D341Med (cell line): ENCODE measurements at places on chromosomes 5 and 9.

GRCh38 chr5:18420711-18421110, 786.5 kb downstream of the TAF11L14 start:
- no peak for DNase-seq

DNA sequence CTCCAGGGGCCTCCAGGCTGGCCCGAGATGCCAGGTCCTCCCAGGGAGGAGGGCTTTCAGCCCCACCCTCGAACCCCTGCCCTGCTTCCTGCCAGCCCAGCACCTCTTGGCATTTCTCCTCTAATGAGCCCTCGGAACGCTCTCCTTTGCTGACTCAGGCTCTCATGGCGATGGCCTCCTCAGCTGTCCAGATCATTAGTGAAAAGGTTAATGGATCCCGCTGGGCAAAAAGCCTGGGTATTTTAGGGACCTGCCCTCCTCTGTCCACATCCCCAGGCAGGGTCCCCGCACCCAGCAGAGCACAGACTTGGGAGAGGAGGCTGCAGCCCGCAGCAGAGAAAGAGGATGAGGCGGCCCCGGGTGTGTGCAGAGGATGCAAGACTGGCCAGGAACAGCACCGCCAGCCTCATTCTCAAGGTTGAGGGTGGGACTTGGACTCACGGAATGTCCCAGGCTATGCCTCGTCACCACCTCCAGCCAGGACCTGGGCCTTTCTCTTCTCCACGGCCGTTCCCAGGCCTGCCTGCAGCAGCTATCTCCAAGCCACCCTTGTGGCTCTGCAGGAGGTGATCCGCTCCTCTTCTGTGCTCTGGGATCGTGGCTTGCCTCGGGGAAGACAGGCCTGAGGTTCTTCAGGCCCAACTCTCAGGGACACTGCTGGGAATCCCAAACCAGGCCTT, 23.0 kb upstream of the ADAMTS2 start:
- DNase-seq = no peak

DNA sequence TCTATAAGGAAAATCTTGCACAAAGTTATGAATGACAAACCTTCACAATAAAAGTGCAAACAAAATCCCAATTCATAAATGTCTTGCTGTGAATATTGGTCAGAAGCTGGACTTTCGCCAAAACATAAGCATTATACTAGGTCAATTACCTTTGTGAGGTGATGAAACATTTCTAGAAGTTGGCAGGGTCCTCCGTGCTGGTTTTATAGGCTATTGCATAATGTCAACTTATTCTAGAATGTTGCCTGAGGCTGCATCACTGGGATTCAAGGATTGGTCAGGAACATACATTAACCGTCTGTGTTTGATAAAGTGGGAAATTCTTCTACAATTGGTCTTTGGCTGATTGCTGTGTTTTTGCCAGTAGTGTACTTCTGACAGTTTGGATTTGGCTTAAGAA, 49.8 kb upstream of the PALM2AKAP2 start:
- no peak for DNase-seq

DNA sequence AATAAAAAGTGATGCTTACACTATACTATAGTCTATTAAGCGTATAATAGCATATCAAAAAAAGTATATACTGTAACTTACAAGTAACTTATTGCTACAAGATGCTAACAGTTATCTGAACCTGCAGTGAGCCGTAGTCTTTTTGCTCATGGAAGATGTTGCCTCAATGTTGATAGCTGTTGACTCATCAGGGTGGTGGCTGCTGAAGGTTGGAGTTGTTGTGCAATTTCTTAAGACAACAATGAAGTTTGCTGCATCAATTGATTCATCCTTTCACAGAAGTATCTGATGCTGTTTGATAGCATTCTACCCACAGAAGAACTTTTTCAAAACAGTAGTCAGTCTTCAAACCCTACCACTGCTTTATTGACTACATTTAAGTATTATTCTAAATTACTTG, 7.8 kb upstream of the C9orf40 start:
- no peak for DNase-seq

DNA sequence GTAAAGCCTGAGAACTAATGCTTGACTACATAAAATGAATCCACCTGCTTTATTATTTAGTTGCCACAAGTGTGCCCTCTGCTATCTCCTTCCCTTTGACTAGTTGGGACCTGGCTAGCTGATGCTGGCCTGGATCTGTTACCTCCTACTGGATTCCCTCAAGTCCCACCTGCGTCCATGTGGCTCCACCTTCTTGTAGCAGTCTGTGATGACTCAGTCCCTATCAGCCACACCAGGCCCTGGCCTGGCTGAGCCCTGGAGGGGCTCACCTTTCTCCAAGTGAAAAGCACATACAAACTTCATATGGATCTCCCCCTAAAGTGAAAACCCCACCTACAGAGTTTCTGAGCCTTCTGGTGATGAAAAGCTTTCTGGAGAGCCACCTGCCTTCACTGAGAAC, 611.4 kb downstream of the SEMA5A start:
- DNase-seq = no peak

GRCh38 chr5:177484902-177485549, 11.6 kb upstream of the DBN1 start:
- DNase-seq = no peak

- peak; percentile 55 for DNase-seq
Measured at GRCh38 chr9:120438836-120439546, 141.0 kb downstream of the CDK5RAP2 start.

DNA sequence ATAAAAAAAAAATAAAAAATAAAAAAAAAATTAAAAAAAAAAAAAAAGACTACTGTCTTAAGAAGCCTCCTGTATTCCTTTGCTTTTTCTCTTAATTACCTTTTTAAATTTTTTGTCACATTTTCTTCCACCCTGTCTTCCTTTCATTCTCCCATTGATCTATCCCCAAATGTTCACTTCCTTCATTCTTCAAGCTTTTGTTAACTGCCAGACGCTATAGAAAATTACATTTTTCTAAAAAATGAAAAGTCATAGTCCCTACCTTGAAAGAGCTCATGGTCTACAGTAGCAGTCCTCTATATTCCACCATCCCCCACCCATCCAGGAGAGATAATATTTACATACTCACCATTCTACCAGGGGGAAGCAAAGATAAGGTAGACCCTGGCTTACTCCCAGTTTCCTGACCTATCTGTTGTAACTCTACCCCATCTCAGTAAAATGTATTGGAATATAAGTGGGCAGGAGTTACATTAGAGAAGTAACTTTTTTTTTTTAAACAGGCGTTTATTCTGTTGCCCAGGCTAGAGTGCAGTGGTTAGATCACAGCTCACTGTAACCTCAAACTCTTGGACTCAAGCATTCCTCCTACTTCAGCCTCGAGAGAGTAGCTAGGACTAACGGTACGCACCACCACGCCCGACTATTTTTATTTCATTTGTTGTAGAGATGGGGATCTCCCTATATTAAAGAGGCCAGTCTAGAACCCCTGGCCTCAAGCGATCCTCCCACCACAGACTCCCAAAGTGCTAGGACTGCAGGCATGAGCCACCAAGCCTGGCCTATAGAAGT, 3.8 kb upstream of the PRKAA1 start:
- DNase-seq = no peak

- peak; percentile 69 for DNase-seq
Measured at GRCh38 chr9:121620777-121621449, 30.5 kb upstream of the DAB2IP start.

DNA sequence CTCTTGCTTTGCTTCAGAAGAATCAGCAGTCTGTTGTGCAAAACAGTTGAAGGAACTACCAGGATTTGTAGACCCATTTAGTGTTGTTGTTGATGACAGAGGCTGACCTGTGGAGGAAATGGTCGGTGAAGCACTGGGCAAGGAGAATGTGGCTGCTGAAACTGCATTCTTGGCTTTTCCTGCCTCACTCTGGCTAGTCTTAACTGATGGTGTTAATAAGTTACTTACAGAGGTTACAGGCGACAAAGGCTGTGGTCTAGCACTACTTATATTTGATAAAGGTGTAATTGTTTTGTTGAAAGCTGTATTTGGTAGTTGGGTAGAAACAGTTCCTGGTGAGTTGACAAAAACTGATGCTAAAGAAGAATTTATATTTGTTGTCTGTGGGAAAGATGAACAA, 31.5 kb downstream of the MLANA start:
- DNase-seq = no peak

GRCh38 chr5:179176571-179177230, 116.5 kb downstream of the ZNF354C start:
- DNase-seq = no peak

- DNase-seq = no peak
Measured at GRCh38 chr9:89494199-89494598, 3.7 kb downstream of the SEMA4D start.

GRCh38 chr9:38315085-38315595, 77.4 kb upstream of the ALDH1B1 start:
- no peak for DNase-seq

- DNase-seq = no peak
Measured at GRCh38 chr9:6239694-6240093, 24.1 kb downstream of the IL33 start.

DNA sequence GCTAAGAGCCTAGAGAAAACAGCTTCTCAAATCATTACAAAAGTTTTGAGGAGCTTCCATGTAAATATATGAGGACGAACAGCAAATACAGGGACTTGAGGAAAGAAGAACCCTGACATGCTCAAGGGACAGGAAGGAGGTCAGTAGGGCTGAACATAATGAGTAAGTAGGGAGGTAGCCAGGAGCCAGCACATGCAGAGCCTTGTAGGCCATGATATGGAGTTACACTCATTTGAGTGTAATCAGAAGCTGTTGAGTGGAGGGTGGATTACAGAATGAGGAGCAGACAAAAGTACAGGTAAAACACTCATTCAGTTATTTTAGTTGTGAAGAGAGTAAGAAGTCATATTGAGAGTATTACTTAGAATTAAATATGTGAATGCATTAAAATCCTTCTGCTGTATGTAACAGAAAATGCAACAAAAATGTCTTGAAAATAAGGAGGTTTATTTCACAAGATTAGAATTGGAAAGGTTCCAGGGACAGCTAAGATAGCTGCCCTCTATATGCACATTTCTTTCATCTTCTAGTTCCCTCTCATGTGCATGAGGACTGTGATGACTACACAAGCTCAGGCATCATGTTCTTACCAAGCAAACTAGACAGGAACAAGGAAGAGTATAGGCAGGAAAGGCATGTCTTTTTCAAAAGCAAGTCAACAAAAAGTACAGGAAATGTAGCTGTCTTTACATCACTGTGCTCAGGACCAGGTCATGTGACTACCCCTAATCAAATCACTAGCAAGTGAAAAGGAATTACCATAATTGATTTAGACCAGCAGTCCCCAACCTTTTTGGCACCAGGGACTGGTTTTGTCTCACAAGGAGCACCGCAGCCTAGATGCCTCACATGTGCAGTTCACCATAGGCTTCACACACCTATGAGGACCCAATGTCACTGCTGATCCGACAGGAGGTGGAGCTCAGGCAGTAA, 87.2 kb downstream of the TMEM232 start:
- DNase-seq = no peak

GRCh38 chr9:20985851-20986600, 45.4 kb downstream of the HACD4 start:
- DNase-seq = no peak

DNA sequence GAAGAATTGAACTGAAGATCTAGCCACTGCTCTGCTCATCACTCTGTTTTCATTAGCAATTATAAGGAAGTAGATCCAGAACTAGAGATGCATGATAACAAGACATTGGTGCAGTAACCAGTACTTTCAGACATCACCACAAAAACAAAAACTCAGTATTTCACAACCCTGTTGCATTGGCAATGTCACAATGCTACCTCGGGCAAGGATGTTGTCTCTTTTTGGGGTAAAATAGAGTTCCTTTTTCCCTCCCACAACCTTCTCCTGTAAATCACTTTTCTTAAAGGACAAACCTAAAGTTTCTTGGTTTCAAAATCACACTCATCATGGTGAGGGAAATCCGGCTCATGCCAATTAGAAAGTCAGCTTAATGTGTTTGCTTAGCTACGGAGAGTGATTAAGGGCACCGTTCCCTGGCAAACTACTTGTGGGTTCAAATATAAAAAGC, 420.1 kb upstream of the MEF2C start:
- no peak for DNase-seq

- peak; percentile 90 for DNase-seq
Measured at GRCh38 chr9:129610473-129611306, 10.2 kb downstream of the C9orf50 start.

- DNase-seq = no peak
Measured at GRCh38 chr5:95285409-95285755, 488 bp upstream of the MCTP1 start.
